ENCODE measurements at places on chromosomes 16 and 17.
A peak's percentile ranks its signal among the peaks of the same experiment; 100 is the strongest.

- no peak for DNase-seq
These were observed 466 bp downstream of the WDR90 start for GRCh38 chr16:649631-650030.

DNA sequence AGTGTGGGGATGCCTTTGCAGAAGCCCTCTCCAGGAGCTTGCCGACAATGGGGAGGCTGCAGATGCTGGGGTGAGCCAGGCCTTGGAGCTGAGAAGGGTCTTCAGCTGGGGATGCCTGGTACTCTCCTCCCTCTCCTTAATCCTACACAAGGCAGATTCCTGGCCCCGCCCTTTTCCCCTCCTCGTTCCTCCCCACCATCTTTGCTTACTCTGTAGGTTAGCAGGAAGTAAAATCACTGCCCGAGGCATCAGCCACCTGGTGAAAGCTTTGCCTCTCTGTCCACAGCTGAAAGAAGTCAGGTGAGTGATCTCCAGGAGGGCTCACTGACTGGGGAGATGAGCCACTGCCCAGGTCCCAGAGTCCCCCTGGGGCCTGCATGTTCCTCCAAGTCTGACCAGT lies 38.7 kb downstream of the NLRC5 start:
- no peak for DNase-seq

DNA sequence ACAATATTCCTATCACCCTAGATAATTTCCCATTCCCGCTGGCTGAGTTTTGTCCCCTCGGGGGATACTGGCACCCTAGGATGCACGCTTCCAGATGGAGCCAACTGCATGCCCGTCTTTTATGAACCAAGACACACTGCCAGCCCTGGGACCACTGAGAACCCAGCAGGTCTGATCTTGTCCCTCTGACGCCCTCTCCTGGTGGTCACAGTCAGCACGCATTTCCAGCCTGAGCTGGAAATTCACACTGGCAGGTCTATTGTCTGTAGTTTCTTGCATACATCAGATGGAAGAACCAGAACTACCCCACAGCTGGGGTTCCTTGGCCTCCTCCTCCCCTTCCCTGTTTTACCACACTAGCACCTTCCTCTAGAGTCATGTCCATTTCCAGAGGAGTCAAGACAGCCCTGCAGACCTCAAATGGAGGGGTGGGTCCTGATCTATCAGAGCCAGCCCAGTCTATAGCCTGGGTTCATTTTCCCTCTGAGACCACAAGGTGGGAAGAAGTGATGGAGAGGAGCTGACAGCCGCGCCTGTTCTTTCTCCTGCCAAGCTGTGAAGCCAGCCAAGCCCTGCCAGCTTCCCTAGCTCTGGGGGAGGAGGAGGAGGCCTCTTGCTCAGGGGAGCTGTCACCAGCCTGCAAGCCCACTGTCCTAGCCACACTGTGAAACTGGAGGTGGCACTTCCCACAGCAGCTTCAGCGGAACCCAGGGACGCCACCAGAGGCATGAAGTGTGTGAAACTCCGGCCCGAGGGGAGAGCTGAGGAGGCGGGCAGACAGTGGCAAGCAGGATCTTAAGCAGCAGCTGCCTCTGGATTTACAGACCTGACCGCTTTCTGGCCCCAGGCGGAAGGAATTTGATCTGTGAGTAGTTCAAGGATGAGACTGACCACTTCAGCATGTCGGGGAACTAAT lies 29.3 kb downstream of the MXRA7 start:
- DNase-seq = peak; percentile 38

DNA sequence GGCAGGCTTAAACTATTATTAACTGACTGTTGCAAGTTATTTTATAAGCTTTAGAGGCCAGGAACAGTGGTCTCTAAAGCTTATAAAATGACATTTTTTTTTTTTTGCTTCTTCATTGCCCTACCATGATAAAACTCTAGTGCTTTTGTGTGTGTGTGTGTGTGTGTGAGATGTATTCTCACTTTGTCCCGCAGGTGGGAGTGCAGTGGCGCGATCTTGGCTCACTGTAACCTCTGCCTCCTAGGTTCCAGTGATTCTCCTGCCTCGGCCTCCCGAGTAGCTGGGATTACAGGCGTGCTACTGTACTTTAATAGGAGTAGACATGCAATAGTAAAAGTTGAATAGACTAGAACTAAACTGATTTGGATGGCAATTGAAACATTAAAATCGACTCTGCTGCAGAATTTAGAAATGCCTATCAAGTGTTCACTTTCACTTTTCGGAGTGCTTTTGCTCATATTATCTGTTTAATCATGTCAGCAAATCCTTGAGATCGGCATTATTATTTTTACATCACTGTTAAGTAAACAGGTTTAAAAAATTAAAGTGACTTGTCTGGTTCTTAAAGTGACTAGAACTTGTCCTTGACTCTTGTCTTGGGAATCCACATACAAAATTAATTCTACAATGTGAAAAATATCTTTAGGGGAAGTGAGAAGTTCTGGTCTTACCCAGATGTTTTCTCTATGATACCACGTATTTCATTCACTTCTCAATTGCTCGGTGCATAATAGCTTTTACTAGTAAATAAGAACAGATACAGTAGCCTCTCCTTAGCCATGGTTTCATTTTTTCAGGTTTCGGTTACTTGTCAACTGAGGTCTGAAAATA lies 8.4 kb upstream of the PCTP start:
- DNase-seq = no peak

- no peak for DNase-seq
These were observed 1.4 kb upstream of the CYB561 start for GRCh38 chr17:63447471-63448009.

GRCh38 chr17:66775271-66775670 lies 59.6 kb upstream of the CACNG5 start:
- DNase-seq = no peak

- DNase-seq = no peak
These were observed 223.8 kb downstream of the IRF8 start for GRCh38 chr16:86122681-86123342.

- DNase-seq = no peak
These were observed 62.2 kb downstream of the DHRS7C start for GRCh38 chr17:9729034-9729650.

- DNase-seq = no peak
These were observed at the start of gene IL17C for GRCh38 chr16:88638323-88639230. IL17C (plus strand) TSS chr16:88638572; CDS start chr16:88638642, 70 bp downstream.

- DNase-seq = no peak
These were observed 5.7 kb downstream of the RMI2 start for GRCh38 chr16:11350921-11351335.

DNA sequence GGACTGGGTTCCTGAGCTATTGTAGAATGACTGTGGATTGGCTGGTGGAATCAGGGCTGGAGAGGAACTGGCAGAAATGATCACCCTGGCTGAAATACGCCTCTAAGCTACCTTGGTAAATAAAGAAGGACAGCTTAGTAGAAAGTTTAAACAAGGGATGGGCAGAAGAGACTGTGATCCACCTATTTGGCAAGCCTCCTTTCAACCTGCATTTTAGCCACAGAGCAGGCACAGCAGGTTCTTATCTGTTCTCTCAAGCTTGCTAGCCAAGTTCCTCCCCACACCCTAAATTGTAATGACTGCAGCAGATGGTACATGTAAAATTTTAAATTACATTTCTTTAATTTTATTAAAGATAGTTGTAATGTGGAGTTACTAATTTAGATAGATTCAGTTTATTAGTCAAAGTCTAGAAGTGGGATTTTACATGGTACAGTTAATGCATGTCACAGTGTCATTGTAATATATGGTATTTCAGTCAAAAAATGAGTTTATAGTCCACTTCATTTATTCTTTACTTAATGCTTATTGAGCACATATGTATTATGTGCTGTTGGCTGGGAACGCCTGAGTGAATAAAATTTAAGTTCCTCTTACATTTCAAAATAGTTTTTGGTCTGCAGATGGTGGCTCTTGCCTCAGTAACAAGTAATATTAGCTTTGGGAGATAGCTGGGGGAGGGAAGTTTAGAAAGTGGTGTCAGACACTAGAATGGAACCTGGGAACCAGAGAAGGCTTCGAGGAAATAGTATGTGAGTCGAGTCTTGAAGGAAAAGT lies 11.2 kb downstream of the EPN2 start:
- no peak for DNase-seq

DNA sequence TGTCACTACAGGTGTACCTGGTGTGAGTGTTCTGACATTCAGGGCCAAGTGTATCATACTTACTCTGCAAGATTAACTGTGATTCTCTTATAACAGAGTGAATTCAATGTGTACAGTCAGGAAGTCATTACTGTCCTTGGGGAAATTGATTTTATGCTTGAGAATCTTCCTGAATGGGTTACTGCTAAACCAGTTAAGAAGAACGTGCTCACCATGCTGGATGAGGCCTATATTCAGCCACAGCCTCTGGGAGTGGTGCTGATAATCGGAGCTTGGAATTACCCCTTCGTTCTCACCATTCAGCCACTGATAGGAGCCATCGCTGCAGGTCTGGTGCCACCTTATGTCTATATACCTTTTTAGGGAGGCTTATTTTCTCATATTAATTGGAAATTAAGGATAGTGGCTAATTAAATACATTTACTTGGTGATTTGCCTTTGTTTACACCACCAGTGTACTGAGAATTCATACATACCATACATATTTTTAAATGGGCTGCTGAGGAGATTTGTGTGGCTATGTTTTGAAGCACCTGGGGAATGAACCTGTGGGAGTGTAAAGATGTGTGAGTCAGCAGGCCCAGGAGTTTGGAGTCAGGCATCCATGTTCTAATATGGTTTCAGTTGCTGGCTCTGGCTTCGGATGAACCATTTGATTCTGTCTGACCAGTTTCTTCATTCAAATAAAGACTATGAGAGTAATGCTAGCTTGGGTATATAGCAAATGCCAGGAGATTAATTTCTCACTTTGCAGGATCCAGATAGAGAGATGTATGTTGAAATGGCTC lies 3.1 kb downstream of the ALDH3A2 start:
- DNase-seq = no peak

- DNase-seq = no peak
These were observed 786.1 kb downstream of the KCNJ2 start for GRCh38 chr17:70955441-70955840.

- DNase-seq = no peak
These were observed 26.2 kb upstream of the CORO1A start for GRCh38 chr16:30157214-30157613.

- no peak for DNase-seq
These were observed 35.2 kb upstream of the CBX4 start for GRCh38 chr17:79874329-79874981.

- no peak for DNase-seq
These were observed 4.9 kb downstream of the RUNDC1 start for GRCh38 chr17:42985225-42985624.

GRCh38 chr16:65069065-65069464 lies 52.8 kb downstream of the CDH11 start:
- DNase-seq = no peak

GRCh38 chr17:9456330-9456729 lies 119.3 kb downstream of the STX8 start:
- no peak for DNase-seq

- peak; percentile 39 for DNase-seq
These were observed 57.3 kb upstream of the CCL1 start for GRCh38 chr17:34420254-34420766.

- DNase-seq = no peak
These were observed 45.1 kb downstream of the SOCS3 start for GRCh38 chr17:78314683-78315354.

- no peak for DNase-seq
These were observed 6.4 kb downstream of the CIAO3 start for GRCh38 chr16:734208-734980.

DNA sequence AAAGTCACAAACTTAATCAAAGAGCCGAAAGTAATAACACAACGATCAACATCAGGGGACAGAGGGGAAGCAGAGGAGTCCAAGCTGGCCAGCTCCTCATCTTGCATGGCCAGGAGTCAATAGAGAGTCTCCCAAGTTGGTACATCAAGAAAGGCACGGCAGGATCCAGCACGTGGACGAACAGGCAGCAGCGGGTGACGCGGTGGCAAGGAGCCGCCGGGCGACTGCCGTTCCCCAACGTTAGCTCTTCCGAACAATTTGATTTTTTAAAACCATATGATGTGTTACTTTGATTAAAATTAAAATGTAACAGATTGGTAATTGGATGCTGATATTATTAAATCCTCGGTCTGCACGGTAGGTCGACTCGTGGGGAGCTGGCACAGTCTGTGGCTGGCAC lies 81.8 kb upstream of the DOC2B start:
- DNase-seq = no peak

DNA sequence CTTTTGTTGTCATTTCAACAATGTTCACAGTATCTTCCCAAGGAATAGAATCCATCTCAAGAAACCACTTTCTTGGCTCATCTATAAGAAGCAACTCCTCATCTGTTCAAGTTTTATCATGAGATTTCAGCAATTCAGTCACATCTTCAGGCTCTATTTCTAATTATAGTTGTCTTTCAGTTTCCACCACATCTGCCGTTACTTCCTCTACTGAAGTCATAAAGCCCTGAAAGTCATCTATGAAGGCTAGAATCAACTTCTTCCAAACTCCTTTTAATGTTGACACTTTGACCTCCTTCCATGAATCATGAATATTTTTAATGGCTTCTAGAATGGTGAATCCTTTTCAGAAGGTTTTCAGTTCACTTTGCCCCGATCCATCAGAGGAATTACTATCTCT lies 102.1 kb downstream of the CDH13 start:
- DNase-seq = no peak

DNA sequence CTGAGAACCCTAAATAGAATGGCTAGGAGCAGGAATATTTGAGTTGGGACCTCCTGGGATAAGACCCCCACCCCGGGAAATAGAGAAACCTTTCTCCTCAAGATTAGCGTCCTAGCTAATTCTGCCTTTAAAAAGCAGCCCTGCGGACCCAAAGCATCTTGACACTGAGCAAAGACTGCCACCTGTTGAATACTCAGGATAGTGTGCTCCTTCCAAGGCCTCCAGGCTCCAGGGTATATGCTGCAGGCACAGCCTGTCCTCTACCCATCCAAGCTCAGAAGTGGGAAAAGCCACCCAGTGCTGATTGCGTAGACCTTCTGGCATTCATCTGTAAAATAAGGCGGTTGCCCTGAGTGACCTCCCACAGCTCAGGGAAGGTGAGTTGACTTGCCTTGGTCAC lies 456.2 kb upstream of the DYNLRB2 start:
- no peak for DNase-seq

GRCh38 chr17:70668938-70669778 lies 499.8 kb downstream of the KCNJ2 start:
- no peak for DNase-seq

DNA sequence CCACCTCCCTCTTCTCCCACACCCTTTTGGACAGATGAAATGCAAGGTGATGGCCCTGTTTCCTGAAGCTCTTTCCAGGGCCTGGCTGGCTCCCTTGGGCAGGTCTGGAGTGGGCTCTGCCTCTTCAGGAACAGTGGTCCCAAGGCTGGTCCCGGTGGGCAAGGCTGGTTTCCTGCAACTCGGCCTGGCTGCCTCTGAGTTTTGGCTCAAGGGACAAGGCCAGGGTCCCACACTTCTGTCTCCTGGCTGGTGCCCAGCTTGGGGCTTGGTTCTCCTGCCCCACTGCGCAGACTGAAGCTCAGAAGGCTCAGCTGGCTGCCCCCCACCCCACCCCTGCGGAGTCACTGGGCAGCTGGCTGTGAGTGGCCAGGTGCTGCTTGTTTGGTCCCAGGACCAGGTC lies 3.8 kb upstream of the ACTG1 start:
- DNase-seq = no peak

GRCh38 chr17:30579610-30580315 lies 102.6 kb downstream of the GOSR1 start:
- no peak for DNase-seq

Data from stimulated activated CD8-positive, alpha-beta memory T cell treated with anti-CD3 and anti-CD28 coated beads, Interleukin-2, amount 100 ng/mL, for 1 hour (primary cell).